ENCODE measurements at places on chromosomes 2 and 18. TPM values are rescaled to one million over a fixed set of nuclear protein-coding genes. Genes with fewer than 3 reads are reported as not detected.

DNA sequence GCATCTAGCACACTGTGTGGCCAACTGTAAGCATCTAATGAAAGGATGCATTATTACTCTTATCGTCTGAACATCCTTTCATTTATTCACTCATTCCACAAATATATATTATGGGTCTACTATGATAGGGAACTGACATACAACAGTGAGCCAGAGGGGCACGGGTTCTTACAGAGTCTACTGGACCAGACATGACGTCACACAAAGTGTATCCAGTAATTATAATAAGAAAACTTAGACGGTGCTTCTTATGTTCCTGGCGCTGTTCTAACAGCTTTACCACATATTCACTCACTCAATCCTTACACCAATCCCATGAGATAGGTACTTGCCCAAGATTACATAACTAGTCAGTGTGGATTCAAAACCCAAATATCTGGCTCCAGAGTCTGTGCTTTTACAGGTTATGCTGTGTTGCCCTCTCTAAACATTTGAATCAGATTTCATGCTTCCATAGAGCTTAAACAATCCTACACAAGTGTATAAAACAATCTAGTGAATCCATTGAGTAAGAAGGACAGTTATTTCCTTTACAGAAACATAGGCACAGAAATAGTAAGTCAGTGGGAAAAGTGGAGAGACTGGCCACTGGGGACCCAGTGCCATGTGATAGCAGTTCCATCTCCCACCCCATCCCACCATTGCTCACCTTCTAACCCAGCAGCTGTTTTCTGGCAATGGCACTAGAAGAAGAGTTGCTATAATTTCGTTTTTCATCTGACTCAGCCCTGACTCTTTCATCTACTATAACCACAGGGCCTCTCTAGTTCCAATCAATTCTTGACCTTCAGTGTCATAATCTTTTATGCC, 24.2 kb upstream of the ARL5A start:
- DNase-seq: no peak

GRCh38 chr2:208017721-208018120, 7.6 kb downstream of the PLEKHM3 start:
- DNase-seq: no peak

GRCh38 chr18:26133652-26134051, at the start of gene PSMA8:
Gene PSMA8 (plus strand): TSS chr18:26133869. CDS start chr18:26133966, 97 bp downstream.
- no peak for DNase-seq

Gene TLX2
- not detected for total RNA-seq

DNA sequence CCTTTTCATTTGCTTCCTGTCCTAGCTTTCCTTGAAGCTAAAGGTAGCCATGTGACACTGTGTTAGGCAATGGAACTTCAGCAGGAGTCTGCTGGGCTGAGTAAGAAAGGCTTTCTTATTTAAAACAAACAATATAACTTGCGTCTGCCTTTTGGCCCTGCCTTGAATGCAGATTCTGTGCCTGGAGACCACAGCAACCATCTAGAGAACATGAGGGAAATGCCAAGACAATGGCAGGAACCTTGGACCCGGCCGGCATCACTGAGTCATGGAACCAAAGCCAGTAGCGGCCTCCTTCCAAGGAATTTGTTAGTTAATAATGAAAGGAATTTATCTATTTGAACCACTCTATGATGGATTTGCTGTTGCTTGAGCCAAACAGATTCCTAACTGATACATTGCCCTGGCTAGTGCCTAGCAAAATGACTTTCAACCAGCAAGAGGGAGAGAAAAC, 207.5 kb upstream of the EPHA4 start:
- peak; percentile 81 for DNase-seq

- DNase-seq: no peak
These were observed 263.2 kb upstream of the CDH7 start for GRCh38 chr18:65487569-65487968.

DNA sequence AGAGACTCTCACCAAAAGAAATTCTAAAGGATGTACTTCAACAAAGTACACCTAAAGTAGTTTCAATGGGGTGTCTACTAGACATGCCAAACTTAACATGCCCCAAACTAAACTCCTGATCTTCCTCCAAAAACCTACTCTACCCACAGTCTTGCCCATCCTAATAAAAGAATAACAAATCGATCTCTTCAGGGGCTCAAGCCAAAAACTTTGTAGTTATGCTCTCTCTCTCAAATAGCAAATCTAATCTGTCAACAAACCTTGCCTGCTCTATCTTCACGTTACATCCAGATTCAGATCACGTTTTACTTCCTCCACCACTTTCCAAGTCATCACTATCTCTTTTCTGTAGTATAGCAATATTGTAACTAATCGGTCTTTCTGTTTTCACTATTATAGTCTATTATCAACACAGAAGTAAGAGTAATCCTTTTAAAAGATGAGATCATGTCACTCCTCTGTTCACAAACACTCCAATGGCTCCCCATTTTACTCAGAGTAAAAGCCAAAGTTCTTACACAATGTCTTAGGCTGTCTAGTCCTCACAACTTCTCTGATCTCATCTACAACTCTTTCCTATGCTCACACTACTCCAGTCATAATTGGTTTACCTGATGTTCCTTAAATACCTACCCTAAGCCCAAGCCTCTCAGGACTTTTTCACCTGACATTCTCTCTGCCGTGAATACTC, 79.9 kb downstream of the THADA start:
- DNase-seq: no peak

DNA sequence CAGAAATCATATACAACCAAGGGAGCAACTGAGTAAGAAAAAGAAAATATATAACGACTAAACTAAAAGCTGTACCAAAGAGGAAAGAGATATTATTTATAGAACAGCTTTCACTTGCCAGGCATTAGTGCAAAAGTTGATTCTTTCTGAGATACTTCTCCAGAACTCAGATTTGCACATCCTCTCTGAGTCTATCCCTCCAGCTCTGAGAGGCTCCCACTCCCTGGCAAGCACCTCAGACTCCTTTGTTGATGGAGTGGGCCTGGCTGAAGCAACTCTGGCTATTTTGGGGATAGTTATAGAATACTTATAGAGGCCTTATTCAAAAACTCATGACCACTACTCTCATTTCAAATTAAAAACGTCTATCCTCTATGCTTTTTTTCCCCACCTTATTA, 501.6 kb upstream of the TNP1 start:
- DNase-seq: peak; percentile 34

DNA sequence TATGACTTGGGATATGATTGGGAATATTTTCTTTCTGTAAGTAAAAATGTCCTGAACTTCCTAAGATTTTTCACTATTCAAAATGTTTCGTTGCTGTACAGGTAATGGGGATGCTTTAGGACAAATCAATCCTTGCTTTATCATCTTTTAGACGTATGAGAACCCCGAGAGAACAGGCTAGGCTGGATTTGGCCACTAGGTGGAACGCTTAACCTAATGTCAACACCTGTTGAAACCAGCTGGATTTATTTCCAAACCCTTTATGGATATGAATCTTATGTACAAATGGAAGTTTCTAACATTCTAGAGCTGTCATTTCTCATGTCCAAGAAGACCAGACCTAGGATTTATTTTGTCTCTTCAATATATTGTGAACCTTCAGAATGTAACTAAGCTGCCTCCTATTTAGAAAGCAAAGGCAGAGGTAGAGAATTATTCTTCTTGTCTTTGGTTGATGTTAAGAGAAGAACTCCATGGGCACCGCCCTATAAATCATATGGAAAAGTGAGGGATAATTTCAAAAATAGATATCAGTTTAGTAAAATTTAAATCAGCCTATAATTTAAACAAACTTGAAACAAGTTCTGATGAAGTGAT, 96.7 kb downstream of the PMAIP1 start:
- peak; percentile 57 for DNase-seq

Gene RFTN2
- total RNA-seq: 2.3 TPM

- DNase-seq: peak; percentile 4
These were observed 78.7 kb downstream of the USP40 start for GRCh38 chr2:233487748-233488345.

- no peak for DNase-seq
These were observed 752 bp upstream of the BAZ2B start for GRCh38 chr2:159617100-159617499.

Gene GYPC
- 53.6 TPM for total RNA-seq

DNA sequence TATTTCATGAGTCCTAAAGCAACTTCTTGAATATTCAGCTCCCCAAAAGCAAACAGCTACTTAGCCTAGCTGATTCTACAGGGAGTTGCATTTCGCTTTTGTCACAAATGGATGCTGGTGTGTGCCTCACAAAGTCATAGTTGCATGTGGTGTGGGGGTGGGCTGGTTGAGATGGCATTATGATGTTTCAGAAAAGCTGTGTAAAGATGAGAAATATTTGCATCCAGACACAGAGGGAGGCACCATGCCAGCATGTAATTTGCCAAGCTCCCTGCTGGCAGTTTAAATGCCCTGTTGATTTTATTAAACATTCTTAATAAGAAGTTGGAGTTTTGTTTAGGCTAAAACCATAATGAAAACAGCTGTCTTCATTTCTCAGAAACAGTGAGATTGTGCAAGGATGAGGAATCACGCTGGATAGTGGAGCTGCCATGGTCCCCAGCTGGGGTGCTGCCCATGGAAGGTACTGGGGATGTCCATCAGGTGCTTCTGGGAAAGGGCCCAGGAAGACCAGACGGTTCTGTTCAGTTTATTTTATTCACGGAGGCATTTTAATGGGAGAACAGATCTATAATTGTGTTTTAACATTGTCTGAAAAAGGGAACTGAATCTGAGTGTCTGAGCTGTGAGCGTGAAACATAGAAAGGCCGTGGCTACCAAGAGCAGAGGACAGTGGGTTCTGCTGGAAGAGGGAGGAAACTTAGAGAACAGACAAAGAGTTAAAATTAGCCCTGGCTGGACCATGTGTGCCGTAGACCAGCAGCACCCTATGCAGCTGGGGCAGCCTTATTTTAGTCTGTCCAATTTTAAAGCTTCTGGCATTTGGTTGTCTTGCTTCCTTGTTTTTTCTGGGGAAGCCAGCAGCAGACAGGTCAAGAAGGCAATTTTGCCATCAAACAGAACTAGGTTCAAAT, 177.1 kb downstream of the FAM210A start:
- DNase-seq: no peak

GRCh38 chr2:118374974-118375755, 286.9 kb downstream of the INSIG2 start:
- no peak for DNase-seq

- no peak for DNase-seq
These were observed 879.0 kb downstream of the CBLN2 start for GRCh38 chr18:71665131-71665530.

Gene AKAIN1
- not detected for total RNA-seq

Gene CCDC178
- total RNA-seq: not detected

GRCh38 chr2:216553093-216553478, 54.4 kb downstream of the RPL37A start:
- DNase-seq: peak; percentile 78

GRCh38 chr2:232538671-232539070, 821 bp upstream of the CHRNG start:
- no peak for DNase-seq

DNA sequence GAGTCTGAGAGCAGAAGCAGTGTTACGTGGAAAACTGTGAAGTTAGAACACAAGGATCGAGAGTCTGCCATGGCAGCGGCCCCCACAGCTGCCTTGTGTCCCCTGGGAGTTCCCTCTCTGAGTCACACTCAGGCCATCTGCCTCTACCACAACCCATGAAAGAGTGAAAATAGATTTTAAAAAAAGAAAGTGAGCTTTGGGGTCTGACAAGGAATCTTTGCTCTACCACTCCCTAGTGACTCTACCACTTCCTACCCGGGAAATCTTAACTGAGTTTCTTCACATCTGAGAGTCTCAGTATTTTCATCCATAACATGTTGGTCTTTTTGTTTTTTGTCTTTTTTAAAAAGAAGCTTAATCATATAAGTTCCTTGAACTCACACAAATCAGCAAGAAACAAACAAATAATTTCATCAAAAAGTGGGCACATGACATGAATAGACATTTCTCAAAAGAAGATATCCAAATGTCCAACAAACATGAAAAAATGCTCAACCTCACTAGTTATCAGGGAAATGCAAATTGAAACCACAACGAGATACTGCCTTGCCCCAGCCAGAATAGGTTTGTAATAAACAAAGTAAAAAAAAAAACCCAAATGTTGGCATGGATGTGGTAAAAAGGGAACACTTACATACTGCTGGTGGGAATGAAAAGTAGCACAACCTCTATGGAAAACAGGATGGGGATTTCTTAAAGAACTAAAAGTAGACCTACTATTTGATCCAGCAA, 2.4 kb upstream of the MSGN1 start:
- DNase-seq: no peak

GRCh38 chr2:101831351-101831865, 133.9 kb downstream of the MAP4K4 start:
- peak; percentile 78 for DNase-seq

Gene POTEE
- not detected for total RNA-seq

DNA sequence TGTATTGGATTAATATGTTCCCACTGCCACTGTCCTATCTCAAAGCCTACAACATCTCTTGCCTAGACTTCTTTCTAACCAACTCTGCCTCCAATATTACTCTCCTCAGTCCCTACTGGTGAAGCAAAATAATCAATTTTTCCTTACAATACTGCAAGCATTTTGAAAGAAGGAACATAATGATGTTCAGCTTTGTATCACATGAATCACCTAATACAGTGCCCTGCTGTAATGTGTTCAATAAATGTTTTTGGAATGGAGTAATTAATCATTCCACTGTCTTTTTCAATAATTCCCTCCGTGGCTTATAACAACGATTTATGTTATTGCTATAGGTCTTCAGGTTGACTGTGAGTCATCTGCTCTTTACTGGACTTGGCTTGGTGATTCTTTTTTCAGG, 356.4 kb downstream of the TDRD15 start:
- peak; percentile 55 for DNase-seq

Gene FN1
- 7,693 TPM for total RNA-seq

GRCh38 chr18:23814991-23815614, 125.8 kb downstream of the LAMA3 start:
- no peak for DNase-seq

DNA sequence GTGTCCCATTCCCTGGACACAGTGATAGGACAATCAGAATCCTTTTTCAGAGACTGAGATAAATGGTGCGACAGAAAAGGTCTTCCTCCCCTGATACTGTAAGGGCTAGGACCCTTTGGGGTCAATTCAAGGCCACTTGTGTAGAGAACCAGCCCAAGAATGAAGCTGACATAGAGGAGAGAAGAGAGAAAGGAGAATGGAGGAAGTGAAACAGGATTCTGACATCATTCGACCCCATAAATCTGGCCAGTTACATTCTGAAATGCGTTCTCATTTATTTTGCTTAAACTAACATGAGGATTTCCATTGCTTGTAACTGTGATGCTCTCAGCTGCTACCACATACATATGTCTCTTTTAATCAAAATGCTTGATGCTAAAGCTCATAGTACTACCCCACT, 148.1 kb downstream of the TMEM163 start:
- DNase-seq: no peak

GRCh38 chr2:146312899-146313298, 1531.9 kb upstream of the ACVR2A start:
- peak; percentile 48 for DNase-seq

All from IMR-90 (cell line).